ENCODE measurements at places on chromosomes 5 and 9.

GRCh38 chr5:32520356-32520755 is 65.0 kb upstream of the SUB1 start:
- DNase-seq: no peak

- no peak for DNase-seq
These were observed 8.2 kb upstream of the SEMA5A start for GRCh38 chr5:9554122-9554521.

- no peak for DNase-seq
These were observed 166.5 kb downstream of the RMI1 start for GRCh38 chr9:84146893-84147710.

GRCh38 chr9:36625006-36625615 is 52.4 kb downstream of the MELK start:
- DNase-seq: no peak
